ENCODE measurements at places on chromosomes 1 and 21. TPM values are rescaled to one million over a fixed set of nuclear protein-coding genes. Genes with fewer than 3 reads are reported as not detected.

GRCh38 chr1:168260393-168260792 is 20.3 kb upstream of the TBX19 start:
- no peak for DNase-seq

DNA sequence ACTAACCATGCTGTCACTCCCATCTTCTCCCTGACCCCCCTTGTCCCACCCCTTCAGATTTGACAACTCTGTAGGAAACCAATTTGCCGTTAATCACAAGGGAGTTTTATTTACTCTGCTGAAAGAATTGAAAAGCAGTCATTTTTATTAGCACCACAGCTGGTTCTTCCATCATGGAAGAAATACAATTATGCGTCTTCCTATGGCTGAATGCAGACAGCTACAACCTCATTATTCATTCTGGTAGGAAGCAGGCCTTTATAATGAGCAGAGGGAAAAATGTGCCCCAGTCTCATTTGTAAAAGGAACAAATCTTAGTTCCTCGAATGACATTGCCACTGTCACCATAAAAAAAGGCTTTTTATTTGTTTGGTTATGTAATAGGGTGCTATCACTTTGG is 35.2 kb downstream of the JUN start:
- DNase-seq = no peak

DNA sequence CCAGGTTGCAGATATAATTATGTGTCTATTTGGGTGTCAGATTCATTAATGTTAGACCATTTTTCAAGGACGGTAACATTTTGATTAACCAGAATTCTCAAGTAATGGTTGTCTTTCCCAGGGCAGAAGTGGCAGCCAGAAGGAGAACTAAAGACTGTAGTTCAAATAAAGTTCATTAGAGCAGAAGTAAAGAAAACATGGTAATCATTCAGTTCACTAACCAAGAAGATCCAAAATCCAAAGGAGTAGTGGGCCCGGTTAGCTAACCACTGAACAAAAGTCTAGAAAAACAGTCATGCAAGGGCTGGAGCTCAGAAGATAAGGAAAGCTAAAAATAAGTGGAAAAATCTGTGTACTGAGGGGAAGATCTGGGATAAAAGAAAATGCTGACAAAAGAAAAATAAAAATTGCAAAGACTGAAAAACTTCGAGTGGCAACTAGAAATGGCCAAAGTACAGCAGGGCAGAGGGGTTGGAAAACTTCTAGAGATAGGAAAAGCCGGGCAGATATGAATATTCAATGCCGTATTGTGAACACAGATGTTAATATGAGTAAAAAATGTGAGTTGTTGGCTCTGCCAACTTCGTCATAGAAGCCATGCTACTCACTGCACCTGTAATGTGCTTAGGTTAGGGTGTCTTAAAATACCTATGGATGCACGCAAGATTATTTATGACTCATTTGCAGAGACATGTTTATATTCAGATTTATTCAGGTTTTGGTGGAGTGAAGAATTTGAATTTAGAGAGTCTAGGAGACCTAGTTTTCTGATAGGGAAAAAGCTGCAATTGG is 925.9 kb downstream of the LTN1 start:
- DNase-seq = no peak

Gene THEM5
- total RNA-seq = not detected

Gene NBPF6
- 2.5 TPM for total RNA-seq

DNA sequence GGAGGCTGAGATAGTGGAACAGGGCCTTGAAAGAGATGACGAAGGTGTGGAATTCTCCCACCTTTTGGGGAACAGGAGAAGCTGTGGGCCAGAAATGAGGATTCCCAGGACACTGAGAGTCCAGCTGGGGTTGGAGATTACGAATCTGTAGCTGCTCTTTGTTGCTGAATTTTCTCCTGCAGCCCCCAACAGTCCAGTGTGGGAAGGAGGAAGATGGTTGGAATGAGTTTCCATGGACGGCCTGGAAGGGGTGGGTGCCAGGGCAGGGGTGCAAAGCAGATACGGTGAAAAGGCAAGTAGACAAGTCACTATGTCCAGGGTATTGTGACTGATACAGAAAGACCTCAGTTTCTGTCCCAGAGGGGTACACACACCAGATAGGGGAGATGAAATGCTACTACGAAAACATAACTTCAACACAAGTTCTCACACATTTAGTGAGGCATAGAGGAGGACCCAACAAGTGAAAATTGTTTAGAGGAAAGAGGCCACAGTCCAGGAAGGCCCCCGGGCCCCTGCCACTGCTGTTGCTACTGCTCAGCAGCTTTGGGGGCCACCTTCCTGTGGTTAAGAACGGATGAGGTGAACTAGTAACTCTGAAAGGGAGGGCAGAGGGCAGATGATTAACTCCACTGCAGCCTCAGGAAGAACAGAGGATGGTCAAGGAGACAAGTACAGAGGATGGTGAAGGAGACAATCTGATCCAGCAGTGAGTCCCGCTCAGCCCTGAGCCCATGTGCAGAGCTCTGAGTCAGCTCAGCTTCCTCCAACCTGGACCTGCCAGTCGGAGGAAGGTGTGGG is 7.3 kb downstream of the CD244 start:
- no peak for DNase-seq

GRCh38 chr1:50705699-50706098 is 254.4 kb downstream of the FAF1 start:
- DNase-seq = no peak

DNA sequence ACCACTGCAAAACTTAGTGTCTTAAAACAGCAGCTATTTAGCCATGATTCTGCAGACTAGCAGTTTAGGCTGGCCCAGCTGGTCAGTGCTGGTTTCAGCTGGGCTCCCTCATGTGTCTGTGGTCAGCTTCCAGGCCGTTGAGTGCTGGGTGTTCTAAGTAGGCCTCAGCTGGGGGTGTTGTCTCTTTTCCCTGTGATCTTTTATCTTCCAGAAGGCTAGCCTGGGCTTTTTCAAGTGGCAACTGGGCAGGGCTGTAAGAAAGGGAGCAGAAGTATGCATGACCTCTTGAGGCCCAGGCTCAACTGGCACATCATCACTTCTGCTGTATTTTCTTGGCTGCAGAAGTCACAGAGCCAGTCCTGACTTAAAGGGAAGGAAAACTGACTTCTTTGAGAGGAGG is 136.1 kb downstream of the KIF26B start:
- DNase-seq = peak; percentile 19

GRCh38 chr1:184684285-184685074 is 70.2 kb downstream of the EDEM3 start:
- peak; percentile 18 for DNase-seq

DNA sequence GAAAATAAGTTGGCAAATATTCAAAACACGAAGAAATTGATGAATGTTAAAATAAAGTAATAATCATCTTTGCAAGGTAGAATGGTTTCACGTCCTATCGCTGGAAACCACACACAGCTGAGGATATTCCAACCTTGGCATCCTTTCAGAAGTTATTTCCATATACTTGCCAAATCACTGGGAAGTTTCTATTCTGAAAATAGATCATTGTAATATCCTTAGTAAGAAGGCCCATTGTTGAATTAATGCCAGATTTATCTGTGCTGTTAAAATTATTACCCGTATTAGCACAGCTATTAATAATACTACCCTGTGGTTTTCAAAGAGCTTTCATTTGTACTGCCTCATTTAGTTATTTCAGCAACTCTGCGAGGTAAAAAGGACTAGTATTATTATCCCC is 81.1 kb downstream of the OLFM3 start:
- no peak for DNase-seq

Gene AGRN
- total RNA-seq = 64.0 TPM

Gene LAD1
- not detected for total RNA-seq

GRCh38 chr1:172239901-172240300 is 180.6 kb upstream of the C1orf105 start:
- no peak for DNase-seq

DNA sequence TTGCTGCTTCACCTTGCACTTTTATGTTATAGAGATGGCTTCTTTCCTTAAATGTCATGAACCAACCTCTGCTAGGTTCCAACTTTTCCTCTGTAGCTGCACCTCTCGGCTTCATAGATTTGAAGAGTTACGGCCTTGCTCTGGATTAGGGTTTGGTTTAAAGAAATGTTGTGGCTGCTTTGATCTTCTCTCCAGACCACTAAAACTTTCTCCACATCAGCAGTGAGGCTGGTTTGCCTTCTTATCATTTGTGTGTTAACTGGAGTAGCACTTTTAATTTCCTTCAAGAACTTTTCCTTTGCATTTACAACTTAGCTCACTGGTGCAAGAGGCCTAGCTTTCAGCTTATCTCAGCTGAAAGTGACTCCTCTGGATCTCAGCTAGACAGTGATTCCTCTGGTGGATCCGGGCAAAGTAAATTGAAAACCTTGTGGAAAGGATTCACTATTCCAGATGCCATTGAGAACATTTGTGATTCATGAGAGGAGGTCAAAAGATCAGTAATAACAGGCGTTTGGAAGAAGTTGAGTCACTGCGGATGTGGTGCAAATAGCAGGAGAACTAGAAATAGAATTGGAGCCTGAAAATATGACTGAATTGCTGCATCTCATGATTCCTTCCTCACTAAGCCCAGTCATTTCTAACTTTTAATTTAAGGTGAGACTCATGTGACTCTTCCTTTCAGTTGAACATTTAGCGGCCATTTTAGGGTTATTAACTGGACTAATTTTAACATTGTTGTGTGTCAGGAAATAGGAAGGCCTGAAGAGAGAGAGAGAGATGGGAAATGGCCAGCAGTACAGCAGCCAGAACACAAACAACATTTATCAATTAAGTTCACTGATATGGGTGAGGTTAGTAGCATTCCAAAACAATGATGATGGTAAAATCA is 16.2 kb upstream of the RGS1 start:
- DNase-seq = peak; percentile 99

DNA sequence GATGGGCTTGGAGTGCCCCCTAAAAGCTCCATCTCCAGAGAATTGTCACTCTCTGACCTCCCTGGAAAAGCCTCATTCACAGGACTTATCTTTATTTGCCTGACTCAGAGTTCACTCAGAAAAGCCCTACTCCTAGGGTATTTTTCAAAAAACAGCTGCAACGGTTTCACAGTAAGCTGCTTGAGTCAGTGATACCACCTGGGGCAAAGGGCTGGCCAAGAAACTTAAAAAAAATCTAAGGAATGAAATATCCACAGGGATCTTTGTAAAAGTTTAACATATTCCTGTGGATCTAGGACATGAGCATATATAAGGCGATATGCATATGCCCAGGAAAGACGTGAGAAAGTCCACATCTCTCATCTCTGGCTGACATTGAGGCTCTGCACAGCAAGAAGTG is 33.8 kb upstream of the TSPAN2 start:
- peak; percentile 70 for DNase-seq

GRCh38 chr21:42478504-42478903 is 17.5 kb downstream of the RSPH1 start:
- no peak for DNase-seq

GRCh38 chr1:60063561-60063960 is 10.0 kb downstream of the C1orf87 start:
- DNase-seq = no peak

Gene SPOCD1
- total RNA-seq = 12.4 TPM

GRCh38 chr1:43968348-43968948 is 1.4 kb upstream of the DPH2 start:
- peak; percentile 50 for DNase-seq

DNA sequence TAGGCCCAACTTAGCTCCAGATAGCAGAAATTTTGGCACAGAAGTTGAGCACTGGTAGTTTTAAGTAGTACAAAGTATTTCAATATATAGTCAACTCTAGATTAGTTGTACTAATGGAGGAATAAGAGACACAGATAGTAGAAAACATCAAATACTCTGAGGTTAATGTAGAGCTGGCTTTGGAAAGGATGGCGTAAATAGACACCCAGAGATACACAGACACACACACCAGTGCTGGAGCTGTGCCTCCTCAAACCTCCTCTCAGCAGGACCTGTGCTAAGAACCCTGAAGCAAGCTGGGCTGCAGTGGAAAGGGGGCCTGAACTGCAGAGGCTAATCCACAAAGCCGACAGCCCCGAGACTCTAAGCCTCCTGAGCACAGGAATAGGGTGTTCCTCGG is 67.0 kb upstream of the EDEM3 start:
- no peak for DNase-seq

Gene NCDN
- 11.9 TPM for total RNA-seq

GRCh38 chr21:42509244-42509643 is 4.4 kb upstream of the SLC37A1 start:
- DNase-seq = no peak

DNA sequence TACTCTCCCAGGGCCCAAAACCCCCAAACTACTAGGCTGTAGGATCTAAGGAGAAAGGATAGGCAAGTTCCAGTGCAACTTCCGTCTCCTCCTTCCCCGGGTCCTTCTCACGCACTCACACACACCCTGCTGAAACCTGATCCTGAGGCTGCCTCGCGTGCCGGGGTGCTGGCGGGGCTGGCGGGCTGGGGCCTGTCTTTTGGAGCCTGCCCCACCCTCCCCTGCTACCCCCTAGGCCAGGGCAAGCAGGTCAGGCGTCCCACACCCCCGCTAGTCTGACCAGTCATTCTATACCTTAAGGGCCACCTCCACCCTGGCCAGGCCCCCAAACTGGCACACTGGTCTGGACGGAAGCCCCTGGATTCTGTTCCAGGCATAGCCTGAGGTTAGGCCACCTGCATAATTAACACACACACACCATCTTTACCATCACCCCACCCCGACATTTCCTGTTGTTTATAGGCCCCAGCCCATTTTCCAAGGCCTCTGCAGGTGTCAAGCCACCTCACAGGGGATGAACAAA is 48.3 kb upstream of the ARTN start:
- no peak for DNase-seq

DNA sequence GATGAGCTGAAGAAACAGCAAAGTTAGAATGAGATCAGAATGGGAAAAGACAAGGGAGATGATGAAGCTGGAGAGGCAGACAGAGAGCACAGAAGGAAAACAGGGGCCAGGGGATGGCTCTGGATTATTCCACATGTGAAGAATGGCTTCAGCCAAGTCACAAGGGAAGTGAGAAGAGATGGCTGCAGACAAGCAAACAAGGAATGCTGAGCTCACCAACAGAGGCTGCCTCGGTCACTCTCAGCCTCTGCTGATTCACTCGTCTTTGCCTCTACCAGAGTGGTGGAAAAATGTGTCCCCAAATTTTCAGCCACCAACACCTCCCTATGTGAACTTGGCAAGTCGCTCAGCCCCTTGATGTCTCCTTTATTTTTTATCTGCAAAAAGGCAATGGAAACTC is 46.7 kb downstream of the TRABD2B start:
- no peak for DNase-seq

GRCh38 chr1:3922851-3923250 is 22.8 kb upstream of the C1orf174 start:
- DNase-seq = no peak

GRCh38 chr1:79532555-79532954 is 526.0 kb upstream of the ADGRL4 start:
- DNase-seq = no peak

DNA sequence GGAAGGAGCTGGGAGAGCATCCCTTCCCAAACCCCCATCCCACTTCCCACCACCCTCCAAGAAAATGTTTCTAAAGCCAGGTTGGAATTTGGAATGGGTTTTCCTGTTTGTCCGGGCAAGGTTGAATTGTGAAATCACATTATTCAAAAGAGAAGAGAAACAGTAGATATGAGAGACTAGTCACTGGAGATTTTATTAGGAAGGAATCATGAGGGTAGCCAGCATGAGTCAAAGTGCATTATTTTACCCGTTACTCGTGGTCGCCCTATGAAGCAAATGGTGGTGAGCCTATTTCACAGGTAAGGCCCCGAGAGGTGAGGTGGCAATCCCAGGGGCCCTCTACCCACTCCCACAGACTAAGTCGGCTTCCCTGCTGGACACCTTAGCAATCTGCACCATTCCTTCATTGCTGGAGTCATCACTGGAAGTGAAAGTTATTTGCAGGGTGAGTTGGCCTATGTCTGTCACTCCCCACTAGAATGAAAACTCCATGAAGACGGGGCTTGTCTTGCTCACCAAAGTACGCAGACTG is 52.8 kb downstream of the TOMM20 start:
- DNase-seq = no peak

GRCh38 chr1:65211331-65211730 is 63.3 kb downstream of the AK4 start:
- DNase-seq = no peak

Measured in RPMI7951 (cell line).